Activated CD4-positive, alpha-beta T cell treated with anti-CD3 and anti-CD28 coated beads, Interleukin-2, amount 10 ng/mL, durations not matched to agents 24 days and 14 days (primary cell): ENCODE measurements at places on chromosomes 12 and 14. TPM values are rescaled to one million over a fixed set of nuclear protein-coding genes. Genes with fewer than 3 reads are reported as not detected.

DNA sequence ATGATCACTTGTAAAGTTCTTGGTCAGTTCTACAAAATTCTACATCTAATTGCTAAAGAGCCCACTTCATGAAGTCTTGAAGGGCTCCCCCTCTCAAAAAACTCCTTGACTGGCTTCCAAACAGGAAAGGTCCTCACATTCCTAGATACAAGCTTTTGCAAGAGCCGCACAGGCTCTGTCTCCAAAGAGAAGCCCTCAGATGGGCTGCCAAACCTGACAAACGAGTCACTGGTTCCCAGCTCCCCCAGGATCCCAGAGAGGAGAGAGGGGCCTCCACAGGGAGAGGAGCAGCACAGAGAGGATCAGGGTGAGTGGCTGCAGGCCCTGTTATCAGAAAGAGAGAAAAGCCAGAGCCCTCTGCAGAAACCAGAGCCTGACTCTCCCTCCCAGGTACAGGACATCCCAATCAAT lies 5.8 kb downstream of the NID2 start:
- H3K27ac ChIP-seq: no peak overlapping the region
- DNase-seq: no peak
- H3K4me3 ChIP-seq: no peak overlapping the region
- peaks cover 69% of the 10 kb centered on the region for H3K27me3 ChIP-seq
- H3K4me1 ChIP-seq: peaks cover 6% of the 10 kb centered on the region
- H3K36me3 ChIP-seq: peaks cover 2% of the 10 kb centered on the region

DNA sequence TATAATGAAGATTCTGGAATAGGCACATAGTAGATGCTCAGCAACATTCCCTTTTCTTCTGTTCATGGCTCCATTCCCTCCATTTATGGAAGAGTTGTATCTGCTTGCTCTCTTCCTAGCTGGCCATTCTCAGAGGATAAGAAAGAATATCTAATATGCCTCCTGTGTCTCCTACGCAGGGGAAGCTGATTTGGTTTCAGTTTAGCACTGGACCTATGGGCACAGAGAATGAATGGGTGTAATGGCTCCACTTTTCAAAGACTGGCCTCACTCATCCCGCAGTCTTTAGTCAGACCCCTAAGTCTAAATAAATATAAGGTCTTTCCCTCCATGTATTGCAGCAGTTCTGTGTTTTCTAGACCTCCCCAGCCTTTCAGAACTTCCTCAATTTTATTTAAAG lies 2.0 kb downstream of the PKP2 start:
- H3K36me3 ChIP-seq: no peaks in the 10 kb centered on the region
- no peak overlapping the region for H3K4me3 ChIP-seq
- DNase-seq: no peak
- peaks cover 48% of the 10 kb centered on the region for H3K27me3 ChIP-seq
- no peak overlapping the region for H3K27ac ChIP-seq
- peaks cover 6% of the 10 kb centered on the region for H3K4me1 ChIP-seq

- no peaks in the 10 kb centered on the region for H3K27me3 ChIP-seq
- H3K4me1 ChIP-seq: peaks cover 8% of the 10 kb centered on the region
- no peak overlapping the region for H3K27ac ChIP-seq
- DNase-seq: no peak
- no peak overlapping the region for H3K4me3 ChIP-seq
These were observed 105.6 kb downstream of the DPF3 start for GRCh38 chr14:72788255-72788654.

DNA sequence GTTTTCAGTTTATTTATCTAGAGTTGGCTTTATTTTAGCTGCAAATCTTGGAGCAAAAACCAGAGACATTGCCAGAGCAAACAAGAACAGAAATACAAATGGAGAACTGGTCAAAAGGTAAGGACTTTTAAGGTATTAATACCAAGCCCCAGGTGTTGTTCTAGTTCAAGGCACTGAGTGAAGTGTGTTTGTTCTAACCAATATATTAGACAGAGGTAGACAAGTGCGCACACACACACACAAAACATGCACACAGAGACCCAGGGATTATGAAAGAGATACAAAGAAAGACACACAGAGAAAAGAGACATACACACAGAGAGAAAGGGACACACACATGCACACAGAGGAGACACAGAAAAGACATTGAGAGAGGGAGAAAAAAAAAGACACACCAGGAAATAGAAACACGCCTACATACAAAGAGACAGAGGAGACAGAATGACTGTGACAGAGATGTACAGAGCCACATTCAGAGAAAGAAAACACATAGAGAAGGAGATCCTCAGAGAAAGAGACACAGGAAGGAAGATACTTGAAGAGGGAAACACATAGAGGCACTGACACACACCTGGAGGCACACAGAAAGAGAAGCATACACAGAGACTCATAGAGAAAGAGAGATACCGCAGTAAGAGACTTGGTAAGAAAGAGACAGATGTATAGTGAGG lies 50.2 kb downstream of the MIPOL1 start:
- no peak overlapping the region for H3K27ac ChIP-seq
- no peak for DNase-seq
- H3K36me3 ChIP-seq: no peaks in the 10 kb centered on the region
- H3K4me1 ChIP-seq: no peaks in the 10 kb centered on the region
- H3K4me3 ChIP-seq: no peak overlapping the region
- no peaks in the 10 kb centered on the region for H3K27me3 ChIP-seq

DNA sequence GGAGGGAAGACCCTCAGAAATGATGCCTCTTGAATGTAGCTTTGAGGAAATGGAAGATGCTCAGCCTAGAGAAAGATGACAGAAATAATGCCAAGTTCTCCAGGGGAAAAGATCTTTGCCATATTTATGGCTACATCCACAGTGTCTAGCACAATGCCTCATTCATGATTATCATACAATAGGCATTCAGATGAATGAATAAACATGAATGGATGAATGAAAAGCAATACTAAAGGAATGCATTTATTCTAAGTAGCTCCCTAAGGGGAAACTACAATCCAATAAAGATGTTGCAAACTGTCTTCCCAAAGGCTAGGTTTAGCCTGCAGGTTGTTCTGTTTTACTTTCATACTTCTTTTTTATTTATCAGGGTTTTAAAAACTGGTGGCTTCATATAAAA lies 12.0 kb downstream of the TMTC1 start:
- no peak overlapping the region for H3K4me3 ChIP-seq
- H3K27ac ChIP-seq: no peak overlapping the region
- H3K36me3 ChIP-seq: no peaks in the 10 kb centered on the region
- no peaks in the 10 kb centered on the region for H3K27me3 ChIP-seq
- H3K4me1 ChIP-seq: no peaks in the 10 kb centered on the region

DNA sequence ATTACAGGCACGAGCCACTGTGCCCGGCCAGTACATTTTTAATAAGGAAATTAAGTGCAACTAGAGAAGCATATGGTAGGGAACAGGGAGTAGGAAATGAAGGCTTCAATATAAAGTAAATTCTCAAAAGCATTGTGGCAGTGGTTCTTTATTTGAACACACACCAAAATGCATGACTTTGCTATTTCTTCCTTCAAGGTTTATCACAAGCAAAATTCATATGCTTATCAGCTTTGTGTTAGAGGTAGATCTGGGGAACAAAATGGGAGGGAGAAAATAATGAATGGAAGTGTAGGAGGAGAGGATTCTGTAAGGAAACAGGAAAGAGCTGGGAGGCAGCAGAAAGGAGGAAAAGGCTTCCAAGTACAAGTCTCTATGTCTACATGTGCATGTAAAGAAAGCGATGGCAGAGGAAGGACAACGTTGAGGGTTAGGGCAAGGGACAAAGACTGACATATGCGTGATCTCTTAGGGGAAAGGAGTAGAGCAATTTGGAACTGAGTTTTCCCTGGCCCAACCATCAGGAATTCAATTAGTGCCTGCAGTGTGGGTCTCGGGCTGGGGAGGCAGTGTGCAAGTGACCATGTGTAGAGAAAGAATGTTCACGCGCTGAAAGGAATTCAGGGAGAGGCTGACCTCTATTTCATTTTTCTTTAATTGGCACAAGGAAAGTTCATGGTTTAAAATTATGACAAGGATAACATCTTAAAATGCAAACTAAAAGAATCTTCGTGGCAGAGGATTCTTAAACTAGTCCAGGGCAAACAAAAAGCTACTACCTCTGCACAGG lies 22.9 kb upstream of the RASSF8 start:
- no peak for DNase-seq
- peaks cover 3% of the 10 kb centered on the region for H3K27me3 ChIP-seq
- no peak overlapping the region for H3K27ac ChIP-seq
- no peak overlapping the region for H3K4me3 ChIP-seq
- no peaks in the 10 kb centered on the region for H3K4me1 ChIP-seq
- no peaks in the 10 kb centered on the region for H3K36me3 ChIP-seq

GRCh38 chr12:6262623-6263022 lies 47.9 kb upstream of the PLEKHG6 start:
- H3K4me1 ChIP-seq: peaks cover 18% of the 10 kb centered on the region
- H3K27ac ChIP-seq: no peak overlapping the region
- DNase-seq: no peak

SCFD1 gene
- 75.3 and 81.0 TPM in 2 replicates for total RNA-seq

RAB5B gene
- 39.0 and 40.2 TPM in 2 replicates for total RNA-seq

- no peaks in the 10 kb centered on the region for H3K36me3 ChIP-seq
- no peaks in the 10 kb centered on the region for H3K27me3 ChIP-seq
- no peak overlapping the region for H3K4me3 ChIP-seq
These were observed 91.6 kb upstream of the VRK1 start for GRCh38 chr14:96705422-96706092.

LBHD2 gene
- total RNA-seq: not detected in 2 replicates

UBE3B gene
- 28.9 and 32.2 TPM in 2 replicates for total RNA-seq

DNA sequence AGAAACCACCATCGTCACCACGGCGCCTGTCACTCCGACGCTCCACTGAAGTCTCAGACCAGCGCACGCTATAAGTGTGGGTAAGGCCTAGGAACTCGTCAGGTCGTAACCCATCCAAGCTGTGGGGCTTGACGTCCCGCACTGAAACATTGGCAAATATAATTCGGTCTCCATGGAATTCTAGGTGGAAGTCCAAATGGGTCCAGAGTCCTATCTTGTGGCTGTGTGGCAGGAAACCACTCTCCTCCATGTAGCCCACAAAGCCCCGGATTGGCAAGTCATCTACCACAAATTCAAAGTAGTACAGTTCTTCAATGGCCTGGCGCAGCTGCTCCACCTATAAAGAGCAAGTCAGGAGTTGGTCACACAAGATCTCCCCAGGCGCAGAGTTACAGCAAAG lies 2.3 kb downstream of the TM9SF1 start:
- peak overlapping the region; percentile 17 for H3K4me3 ChIP-seq
- no peak overlapping the region for H3K27ac ChIP-seq
- H3K36me3 ChIP-seq: peaks cover 51% of the 10 kb centered on the region
- peaks cover 44% of the 10 kb centered on the region for H3K4me1 ChIP-seq
- H3K27me3 ChIP-seq: no peaks in the 10 kb centered on the region
- DNase-seq: peak; percentile 57

SLC25A21 gene
- total RNA-seq: not detected in 2 replicates

DNA sequence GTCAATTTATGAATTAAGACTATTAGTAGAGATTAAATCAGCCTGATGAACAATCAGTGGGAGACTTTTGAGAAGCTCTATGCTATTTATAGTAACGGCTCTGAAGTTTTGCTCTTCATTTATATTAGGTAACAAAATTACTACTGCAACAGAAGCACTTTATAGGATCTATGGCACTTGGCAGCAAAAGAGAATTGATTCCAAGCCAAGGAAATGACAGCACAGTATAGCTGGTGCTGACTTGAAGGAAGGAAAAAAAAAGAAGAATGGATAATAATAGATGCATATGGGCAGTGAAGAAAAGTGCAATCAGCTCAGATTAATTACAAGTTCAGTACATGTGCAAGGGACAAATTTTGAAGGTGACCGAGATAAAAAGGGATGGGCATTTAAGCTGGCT lies 228.2 kb upstream of the PPFIA2 start:
- H3K4me3 ChIP-seq: no peak overlapping the region
- no peak overlapping the region for H3K27ac ChIP-seq
- no peaks in the 10 kb centered on the region for H3K4me1 ChIP-seq
- no peaks in the 10 kb centered on the region for H3K27me3 ChIP-seq
- H3K36me3 ChIP-seq: no peaks in the 10 kb centered on the region
- DNase-seq: no peak

GRCh38 chr12:46535376-46535775 lies 162.8 kb upstream of the SLC38A2 start:
- H3K4me1 ChIP-seq: peaks cover 11% of the 10 kb centered on the region
- DNase-seq: no peak
- no peak overlapping the region for H3K27ac ChIP-seq
- H3K27me3 ChIP-seq: no peaks in the 10 kb centered on the region

HHIPL1 gene
- total RNA-seq: not detected in 2 replicates

DNA sequence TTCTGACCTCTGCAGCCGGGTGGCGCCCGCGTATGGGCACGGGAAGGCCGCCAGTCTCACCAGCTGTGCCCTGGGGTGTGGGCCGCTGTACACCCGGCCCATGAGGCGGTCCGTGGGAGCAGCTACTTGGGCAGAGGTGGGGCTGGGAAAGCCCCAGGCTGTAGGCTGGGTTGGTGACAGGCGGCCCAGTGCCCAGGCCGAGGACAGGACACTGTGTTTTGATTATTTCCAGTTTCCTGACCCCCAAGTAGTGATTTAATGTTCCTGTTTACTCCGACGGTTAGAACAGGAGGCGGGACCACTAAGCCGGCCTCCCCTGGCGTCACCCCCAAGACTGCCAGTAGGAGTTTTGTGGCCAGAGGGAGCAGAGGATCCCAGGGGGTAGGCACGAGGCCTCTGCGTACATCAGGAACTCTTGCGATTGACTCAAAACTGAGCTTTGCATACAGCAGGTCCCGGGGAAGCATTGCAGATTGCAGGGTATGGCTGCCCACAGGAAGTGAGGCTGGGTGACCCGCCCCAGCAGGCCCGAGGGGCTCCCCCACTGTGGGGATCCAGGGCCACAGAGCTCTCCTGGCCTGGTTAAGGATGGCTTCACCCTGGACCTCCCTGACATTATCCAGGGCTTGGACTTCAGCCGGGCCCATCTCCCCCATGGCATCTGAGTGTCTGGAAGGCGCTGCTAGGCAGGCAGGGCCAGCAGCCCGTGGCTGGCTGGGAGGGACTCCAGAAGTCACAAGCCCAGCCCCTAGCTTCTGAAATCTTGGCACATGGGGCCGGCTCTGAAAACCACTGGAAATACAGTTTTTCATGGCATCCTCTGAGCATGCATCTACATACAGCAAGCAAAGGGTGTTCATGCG lies 42.5 kb upstream of the DIO3 start:
- H3K4me3 ChIP-seq: no peak overlapping the region
- no peak overlapping the region for H3K27ac ChIP-seq
- no peaks in the 10 kb centered on the region for H3K4me1 ChIP-seq
- H3K36me3 ChIP-seq: no peaks in the 10 kb centered on the region
- no peak for DNase-seq
- H3K27me3 ChIP-seq: no peaks in the 10 kb centered on the region

DNA sequence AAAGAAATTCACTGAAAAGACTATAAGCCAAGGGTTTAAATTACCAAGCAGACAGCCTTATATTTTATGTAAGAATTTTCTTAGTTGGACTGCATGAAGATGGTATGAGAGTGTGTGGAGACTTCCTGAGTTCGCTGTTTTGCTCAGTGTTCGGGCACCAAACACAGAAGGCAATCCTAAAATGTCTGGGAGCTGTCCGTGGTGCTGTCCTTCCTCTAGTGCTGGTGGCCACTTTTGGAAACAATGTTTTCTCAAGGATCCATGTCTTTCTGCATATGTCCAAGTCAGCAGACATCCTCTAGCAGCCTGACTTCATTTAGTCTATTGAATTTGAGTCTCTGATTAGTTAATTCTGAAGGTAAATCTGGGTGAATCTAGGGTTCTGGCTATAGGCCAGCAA lies 135.8 kb downstream of the SLC8A3 start:
- H3K27me3 ChIP-seq: no peaks in the 10 kb centered on the region
- H3K27ac ChIP-seq: no peak overlapping the region
- H3K36me3 ChIP-seq: no peaks in the 10 kb centered on the region
- peaks cover 4% of the 10 kb centered on the region for H3K4me1 ChIP-seq
- DNase-seq: peak; percentile 76

NKX2-1 gene
- not detected in 2 replicates for total RNA-seq

GRCh38 chr14:100369019-100369418 lies 45.9 kb downstream of the SLC25A47 start:
- H3K27me3 ChIP-seq: no peaks in the 10 kb centered on the region
- peaks cover 55% of the 10 kb centered on the region for H3K4me1 ChIP-seq
- no peak for DNase-seq
- peak overlapping the region; percentile 57 for H3K27ac ChIP-seq
- no peak overlapping the region for H3K4me3 ChIP-seq
